CD4-positive, CD25-positive, alpha-beta regulatory T cell (primary cell): ENCODE measurements at places on chromosomes 6 and 20. TPM values are rescaled to one million over a fixed set of nuclear protein-coding genes. Genes with fewer than 3 reads are reported as not detected.

GRCh38 chr20:37726971-37727956, 33.4 kb downstream of the CTNNBL1 start:
- DNase-seq: no peak

GRCh38 chr20:33411242-33411641, 9.9 kb upstream of the CDK5RAP1 start:
- no peak for DNase-seq

GRCh38 chr6:43708860-43709653, 21.5 kb upstream of the MRPS18A start:
- no peak for DNase-seq

- DNase-seq: no peak
Measured at GRCh38 chr6:134764741-134765140, 185.2 kb downstream of the ALDH8A1 start.

GRCh38 chr20:33693289-33693688, 7.1 kb upstream of the E2F1 start:
- no peak for DNase-seq

Gene RRAGD
- total RNA-seq: 1.7 TPM

DNA sequence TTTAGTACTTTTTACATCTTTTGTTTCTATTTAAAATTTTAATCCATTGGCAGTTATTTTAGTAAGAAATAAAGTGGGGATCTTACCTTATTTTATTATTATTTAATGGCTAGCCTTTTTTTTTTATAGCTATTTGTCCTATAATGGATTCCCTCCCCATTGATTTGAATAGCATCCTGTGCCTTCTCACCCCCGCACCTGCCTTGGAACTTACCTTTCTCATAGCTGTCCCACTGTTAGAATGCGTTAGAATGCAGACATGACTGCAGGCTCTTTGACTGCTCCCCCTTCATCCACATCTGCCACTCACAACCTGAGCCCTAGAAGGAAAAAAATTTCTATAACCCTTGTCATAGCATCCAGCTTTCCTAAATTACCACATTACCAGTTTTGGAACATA, 9.1 kb downstream of the PKIB start:
- DNase-seq: no peak

Gene DNPH1
- total RNA-seq: 36.6 TPM

Gene CLPSL2
- not detected for total RNA-seq

Gene LAMA5
- 0.91 TPM for total RNA-seq

DNA sequence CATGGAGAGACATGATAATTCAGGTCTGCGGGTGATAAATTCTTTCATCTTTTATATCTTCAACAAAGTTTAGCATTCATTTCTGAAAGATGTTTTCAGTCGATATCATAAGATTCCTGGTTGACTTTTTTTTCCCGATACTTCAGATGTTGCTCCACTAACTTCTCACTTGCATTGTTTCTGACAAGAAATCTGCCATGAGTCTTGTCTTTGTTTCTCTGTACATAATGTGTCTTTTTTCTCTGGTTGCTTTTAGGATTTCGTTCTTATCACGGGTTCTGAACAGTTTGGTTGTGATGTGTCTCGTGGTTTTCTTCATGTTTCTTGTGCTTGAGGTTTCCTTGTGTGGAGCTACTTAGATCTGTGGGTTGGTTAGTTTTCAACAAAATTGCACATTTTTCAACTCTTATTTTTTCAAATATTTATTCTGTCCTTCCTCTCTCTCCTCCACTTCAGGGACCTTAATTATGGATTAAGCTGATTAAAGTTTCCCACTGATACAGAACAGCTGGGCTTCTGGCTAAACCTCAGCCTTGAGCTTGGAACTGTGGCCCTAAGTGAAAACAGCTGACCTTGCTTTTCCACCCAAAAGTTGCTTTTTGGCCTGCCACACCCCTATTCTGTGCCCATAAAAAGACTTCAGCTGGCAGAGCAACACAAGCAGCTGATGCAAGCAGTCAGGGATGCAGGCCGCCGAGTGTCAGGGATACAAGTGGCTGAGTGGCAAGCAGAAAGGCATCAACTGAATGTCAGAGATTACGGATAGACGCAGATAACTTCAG, 97.9 kb upstream of the SNX9 start:
- no peak for DNase-seq

- DNase-seq: no peak
Measured at GRCh38 chr6:4790158-4790899, 14.1 kb downstream of the CDYL start.

- DNase-seq: no peak
Measured at GRCh38 chr20:63204362-63204761, 11.6 kb downstream of the YTHDF1 start.

DNA sequence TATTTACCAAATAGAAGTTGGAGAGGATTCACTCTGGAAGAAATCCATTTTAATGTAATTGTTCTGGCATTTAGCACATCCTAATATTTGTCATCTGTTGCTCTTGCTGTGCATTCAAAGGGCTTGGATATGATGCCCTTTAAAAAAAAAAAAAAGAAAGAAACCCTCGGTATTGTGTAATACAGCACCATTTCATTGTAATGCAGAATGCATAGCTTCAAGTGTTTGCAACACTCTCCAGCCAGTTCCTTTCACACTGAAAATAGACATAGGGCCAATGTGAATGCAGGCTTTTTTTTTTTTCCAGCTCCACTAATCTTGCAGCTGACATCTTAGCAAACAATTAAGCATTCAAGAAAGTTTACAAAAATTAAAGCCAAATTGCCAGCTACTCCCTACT, 197.4 kb upstream of the POU3F2 start:
- DNase-seq: no peak

Gene HLA-DOB
- 6.8 TPM for total RNA-seq

DNA sequence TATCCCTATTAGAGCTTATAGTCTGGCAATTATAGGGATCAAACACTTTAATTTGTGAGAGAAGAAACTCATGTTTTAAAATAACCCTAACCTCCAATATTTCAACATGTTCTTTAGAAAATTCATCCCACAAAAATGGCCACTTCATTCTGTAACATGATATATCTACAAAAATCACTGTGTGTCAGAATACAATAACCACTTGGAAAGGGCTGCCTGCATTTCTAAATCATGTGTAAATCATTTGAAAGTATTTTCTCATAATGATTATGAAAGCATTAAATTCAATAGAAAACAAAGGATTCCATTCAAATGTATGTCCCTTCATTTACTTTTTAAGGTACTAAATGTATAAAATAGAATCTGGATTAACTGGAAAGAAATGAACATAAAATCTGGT, 101.4 kb upstream of the NHSL1 start:
- DNase-seq: no peak

Gene MRAP2
- total RNA-seq: not detected

DNA sequence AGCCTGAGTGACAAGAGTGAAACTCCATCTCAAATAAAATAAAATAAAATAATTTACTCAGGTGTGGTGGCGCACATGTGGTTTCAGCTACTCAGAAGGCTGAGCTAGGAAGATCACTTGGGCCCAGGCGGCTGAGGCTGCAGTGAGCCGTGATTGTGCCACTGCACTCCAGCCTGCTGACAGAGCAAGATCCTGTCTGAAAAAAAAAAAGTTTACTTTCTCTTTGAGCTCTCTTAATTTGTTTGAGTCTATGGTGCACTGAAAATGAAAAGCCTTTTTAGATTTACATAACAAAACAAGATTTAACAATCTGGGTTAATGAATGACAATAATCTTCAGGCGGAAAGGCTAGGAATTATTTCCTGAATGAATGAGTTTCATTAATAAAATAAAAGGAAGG, 23.3 kb upstream of the NHSL1 start:
- DNase-seq: no peak

Gene PRRT1
- 0.39 TPM for total RNA-seq

DNA sequence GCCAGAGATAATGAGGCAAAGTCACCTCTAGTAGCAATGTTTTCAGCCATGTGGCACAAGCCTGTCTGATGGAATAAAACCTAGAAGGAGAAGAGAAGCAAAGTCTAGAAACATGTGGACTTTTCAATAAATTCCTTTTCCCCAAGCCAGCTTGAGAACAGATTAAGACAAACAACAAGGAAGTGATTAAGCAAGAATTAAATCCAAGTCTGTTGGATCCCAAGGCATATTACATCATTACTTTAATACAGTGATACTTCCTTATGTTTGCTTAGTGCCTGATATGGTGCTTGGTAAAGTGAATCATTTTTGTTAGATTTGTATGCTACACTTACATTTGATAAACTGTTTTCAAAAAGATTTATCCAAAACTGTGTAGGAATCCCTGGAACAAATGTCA, 260.3 kb upstream of the FAM83B start:
- DNase-seq: no peak

GRCh38 chr6:3325210-3325609, 66.5 kb downstream of the PSMG4 start:
- DNase-seq: no peak

Gene LTA
- 15.6 TPM for total RNA-seq

- no peak for DNase-seq
Measured at GRCh38 chr6:146351018-146351417, 192.6 kb upstream of the RAB32 start.

Gene MAN1A1
- total RNA-seq: 13.6 TPM

Gene CLVS2
- not detected for total RNA-seq

Gene FKBP1C
- total RNA-seq: 1.2 TPM

- no peak for DNase-seq
Measured at GRCh38 chr6:104396077-104396476, 463.6 kb downstream of the HACE1 start.

- no peak for DNase-seq
Measured at GRCh38 chr6:3314621-3315467, 56.1 kb downstream of the PSMG4 start.

- no peak for DNase-seq
Measured at GRCh38 chr6:162377735-162378134, 349.8 kb downstream of the PRKN start.

Gene SALL4
- total RNA-seq: not detected

- no peak for DNase-seq
Measured at GRCh38 chr20:47503685-47504084, 2.0 kb downstream of the NCOA3 start.

DNA sequence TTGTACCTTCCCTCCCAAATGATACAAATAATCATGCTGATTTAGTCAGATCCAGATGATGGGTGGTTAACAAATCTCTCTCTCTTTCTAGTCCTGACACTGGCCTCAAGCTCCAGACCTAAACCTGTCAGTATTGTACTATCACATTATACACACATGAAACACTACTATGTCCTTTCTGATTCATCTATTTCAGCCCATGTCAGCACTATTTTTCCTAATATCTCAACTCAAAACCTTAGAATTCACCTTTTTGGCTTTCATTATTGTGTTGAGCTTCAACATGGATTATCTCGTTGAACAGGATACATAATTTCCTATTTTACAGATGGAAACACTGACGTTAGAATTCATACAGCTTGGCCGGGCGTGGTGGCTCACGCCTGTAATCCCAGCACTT, 3.5 kb downstream of the PIGU start:
- no peak for DNase-seq

GRCh38 chr6:156416391-156416790, 360.8 kb upstream of the ARID1B start:
- no peak for DNase-seq

Gene CDKN1A
- total RNA-seq: 115 TPM

- DNase-seq: no peak
Measured at GRCh38 chr6:46378882-46379416, 112.3 kb downstream of the RCAN2 start.

DNA sequence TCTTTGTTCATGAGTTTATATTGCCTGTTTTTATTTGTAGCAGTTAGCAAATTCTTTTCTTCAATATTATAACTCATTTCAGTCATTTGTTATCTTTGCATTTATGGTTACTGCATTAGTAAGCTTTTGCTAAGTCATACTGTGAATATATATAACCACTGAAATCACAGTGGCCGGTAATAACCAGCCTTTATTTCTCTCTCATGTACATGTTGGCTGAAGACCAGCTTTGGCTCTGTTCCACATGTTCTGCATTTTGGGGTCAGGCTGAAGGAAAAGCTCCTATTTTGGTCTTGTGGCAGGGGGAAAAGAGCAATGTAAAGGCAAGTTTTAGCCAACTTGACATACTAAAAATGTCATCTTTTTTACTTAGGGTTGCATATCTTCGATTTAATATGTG, 276.3 kb downstream of the BCKDHB start:
- DNase-seq: no peak

Gene OPRM1
- not detected for total RNA-seq

Gene PLA2G7
- total RNA-seq: not detected

Gene THBD
- total RNA-seq: not detected

Gene DDX43
- 1.4 TPM for total RNA-seq

Gene EPHA7
- total RNA-seq: not detected

- DNase-seq: no peak
Measured at GRCh38 chr6:12969966-12970365, 253.4 kb downstream of the PHACTR1 start.

GRCh38 chr6:119353696-119354095, 4.1 kb upstream of the MAN1A1 start:
- DNase-seq: no peak

Gene CDH4
- 0.69 TPM for total RNA-seq

DNA sequence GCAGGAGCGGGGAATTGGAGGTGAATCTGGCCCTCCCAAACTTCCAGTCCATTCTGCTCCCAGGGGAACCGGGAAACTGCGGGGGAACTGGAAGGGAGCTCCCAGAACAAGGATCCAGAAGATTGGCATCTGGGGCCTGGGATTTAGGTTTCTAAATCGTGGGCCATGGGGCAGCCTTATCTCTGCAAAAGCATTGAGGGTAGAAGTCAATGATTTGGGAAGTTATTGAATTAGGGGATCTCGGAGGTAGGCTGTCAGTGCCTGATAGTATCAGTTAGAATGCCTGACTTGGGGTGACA, 45.1 kb downstream of the HNF4A start:
- no peak for DNase-seq

- no peak for DNase-seq
Measured at GRCh38 chr20:52789716-52790115, 182.4 kb upstream of the TSHZ2 start.

Gene CCN6
- not detected for total RNA-seq

GRCh38 chr6:109795994-109796555, 105.0 kb downstream of the FIG4 start:
- DNase-seq: no peak

Gene PAX1
- not detected for total RNA-seq

GRCh38 chr6:136809091-136809860, 13.1 kb upstream of the PEX7 start:
- DNase-seq: no peak

- DNase-seq: no peak
Measured at GRCh38 chr20:43765916-43766315, 39.1 kb upstream of the GTSF1L start.
